Esophagus squamous epithelium (tissue), 5 donors: ENCODE measurements at places on chromosomes 12 and 14.

DNA sequence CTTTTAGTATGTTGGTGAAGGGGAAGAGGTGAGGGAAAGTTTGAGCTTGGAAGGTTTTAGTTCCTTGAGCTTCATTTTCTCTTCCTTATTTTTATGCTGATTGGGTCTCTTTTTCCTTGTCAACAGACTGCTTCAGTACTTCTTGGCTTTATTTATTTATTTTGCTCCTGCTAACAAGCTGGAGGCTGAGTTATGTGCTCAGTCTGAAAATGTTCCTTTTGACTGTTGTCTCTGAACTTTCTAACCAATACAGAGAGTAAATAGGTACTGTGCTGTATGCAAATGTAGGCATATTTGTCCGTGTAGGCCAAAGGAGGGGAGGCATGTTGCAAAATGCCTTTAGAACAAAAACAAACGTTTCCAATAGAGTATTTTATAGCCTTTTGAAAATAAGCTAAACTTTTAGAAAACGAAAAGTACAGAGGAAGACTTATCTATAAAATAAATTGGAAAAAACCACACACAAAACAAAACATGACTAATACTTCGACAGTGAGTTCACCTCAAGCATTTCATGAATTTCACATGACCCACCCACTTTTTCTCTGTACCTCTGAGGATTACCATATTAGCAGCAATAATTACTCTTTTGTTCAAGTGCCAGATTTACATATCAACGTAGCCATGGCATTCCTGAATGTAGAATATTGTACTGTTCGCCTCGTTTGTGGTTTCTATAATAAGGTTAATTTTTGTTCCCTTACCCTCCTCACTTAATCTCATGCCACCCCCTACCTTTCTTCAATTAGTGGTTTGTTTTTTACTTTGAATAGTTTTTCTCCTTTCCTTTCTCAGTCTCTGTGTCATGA is 4.7 kb upstream of the CREBL2 start:
- no peak for DNase-seq

DNA sequence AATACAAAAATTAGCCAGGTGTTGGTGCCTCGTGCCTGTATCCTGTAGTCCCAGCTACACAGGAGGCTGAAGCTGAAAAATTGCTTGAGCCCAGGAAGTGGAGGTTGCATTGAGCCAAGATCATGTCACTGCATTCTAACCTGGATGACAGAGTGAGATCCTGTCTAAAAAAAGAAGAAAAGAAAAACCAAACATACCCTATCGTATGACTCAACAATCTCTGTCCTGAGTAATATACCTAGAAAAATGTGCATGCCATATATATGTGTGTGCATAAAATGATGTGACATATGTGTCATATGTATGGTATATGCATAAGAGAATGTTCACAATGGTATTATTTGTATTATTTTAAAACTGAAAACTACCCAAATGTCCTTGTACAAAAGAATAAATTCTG is 261.5 kb upstream of the CLEC14A start:
- DNase-seq, result no peak

DNA sequence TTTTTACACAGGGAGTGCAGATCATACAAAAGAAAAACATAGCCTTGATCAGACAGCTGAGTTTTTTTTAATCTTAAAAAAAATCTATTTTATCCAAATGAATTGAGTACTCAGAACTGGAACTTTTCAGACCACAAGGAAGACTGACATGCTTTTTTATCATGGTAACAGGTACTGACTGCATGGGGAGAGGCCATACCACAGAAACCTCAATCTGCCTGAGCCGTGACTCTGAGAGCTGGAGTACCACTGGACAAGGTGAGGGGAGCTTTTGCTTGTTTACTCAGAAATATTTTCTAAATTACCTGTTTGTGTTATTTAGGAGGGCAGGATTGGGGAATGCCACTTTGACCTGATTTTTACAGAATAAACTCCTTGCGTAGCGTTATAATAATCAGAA is 143.9 kb downstream of the ALX1 start:
- DNase-seq, result no peak

- DNase-seq, result no peak
Observed at GRCh38 chr12:118544569-118544968, 168.2 kb downstream of the SUDS3 start.

DNA sequence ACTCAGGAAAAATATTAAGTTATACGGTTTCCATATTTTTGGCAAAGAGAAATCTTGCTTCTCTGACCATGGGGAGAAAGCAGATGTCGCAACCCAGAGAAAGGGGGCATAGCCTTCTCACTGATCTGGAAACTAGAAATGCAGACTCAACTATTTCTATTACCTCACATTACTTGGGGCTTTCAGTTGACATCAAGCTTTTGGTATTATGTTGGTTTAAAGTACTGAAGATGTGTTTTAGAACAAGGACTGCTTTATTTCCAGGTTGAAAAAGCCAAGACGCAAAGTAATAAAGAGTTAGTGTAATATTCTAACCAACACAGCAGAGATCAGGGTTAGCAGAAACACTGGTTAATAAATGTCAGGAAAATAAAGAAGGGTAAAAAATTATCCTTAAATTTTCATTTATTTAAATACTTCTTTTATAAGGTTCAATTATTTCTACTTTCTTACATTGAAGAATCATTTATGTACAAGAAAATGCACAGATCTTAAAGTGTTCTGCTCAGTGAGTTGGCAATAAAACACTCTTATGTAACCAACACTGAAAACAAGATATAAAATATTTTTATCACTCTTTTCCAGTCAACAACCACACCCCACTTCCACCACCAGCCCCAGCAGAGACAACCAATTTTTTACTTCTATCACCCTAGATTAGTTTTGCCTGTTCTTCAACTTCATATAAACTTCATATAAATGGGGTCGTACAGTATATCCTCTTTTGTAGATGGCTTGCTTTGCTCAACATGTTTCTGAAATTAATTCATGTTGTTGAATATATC is 26.0 kb downstream of the DCP1B start:
- DNase-seq, result no peak

- DNase-seq, result no peak
Observed at GRCh38 chr12:53467082-53467481, 15.2 kb downstream of the PCBP2 start.

- no peak for DNase-seq
Observed at GRCh38 chr14:92389598-92390158, 66.7 kb downstream of the SLC24A4 start.

- no peak for DNase-seq
Observed at GRCh38 chr12:6928703-6929407, 1.1 kb downstream of the ATN1 start.
